ENCODE measurements at places on chromosomes 7 and 10.

- DNase-seq = no peak
Observed at GRCh38 chr7:142443216-142444010, 185.6 kb upstream of the PRSS58 start.

DNA sequence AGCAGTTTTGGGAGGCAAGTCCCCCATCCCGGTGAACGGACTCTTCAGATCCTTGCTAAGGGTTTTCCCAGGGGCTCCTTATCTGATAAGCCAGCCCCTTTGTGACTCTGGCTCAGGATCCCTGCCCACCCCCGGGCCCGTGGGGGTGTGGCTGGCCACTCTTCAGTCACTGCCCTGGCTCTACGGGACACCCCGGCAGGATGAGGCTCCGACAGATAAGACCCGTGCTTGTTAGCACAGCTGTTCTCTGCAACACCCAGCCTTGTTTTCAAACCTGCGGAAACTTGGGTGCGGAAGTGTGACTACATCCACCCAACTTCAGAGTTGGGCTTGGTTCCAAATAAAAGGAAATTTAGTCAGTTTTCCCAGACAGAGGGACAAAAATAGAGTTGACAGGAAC is 66.7 kb upstream of the PODXL start:
- no peak for DNase-seq

DNA sequence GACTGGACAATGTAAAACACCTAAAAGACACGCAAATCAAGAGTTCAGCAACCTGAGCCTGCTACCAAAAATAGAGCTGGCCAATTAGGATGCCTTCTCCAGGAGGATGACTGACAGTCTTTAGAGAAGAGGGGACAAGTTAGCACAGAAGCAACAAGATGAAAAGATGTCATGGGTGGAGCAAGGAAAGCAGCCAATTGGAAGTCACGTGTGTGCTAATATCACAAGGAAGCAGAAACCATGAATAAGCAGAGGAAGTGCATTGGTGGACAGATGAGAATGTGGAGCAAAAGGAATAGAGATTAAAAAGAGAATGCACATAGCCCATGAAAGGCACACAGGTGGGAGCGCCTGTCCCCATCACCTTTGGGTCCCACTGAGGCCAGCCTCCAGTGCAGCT is 148.1 kb downstream of the SLC25A13 start:
- DNase-seq = no peak

- DNase-seq = no peak
Observed at GRCh38 chr7:30433082-30433481, 45.5 kb downstream of the NOD1 start.

DNA sequence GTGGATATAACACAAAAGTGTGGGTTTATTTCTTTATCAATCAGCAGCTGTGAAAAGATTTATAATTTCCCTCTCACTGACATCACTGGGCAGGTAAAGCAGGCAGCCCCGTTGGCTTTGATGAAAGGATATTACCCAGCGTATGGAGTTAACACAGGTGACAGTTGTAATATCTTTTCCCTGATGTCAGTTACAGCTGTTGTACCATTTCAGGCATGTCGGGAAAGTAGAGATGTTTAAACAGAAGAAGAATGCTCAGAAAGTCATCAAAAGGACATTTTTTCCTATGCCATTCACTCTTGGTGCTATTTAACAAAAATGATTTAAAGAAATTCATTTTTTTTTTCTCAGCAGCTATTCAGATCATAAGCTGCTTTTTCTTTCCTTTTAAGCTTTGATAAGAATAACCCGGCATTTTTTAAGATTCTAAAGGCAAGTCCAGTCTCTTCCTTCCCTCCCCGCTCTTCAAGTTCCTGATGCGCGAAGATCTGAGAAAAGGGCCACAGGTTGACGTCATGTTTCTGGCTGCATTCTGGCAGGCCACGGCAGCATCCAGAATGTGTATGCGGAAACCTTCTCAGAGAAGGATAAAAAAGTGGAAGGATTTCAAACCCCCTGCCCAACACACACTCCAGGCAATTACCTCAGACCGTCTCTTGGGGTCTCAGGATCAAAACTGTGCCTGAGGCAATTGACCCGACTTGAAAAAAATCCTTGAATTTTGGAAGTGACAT is 32.5 kb upstream of the ADAM12 start:
- no peak for DNase-seq

GRCh38 chr10:52319926-52320325 is 5.8 kb downstream of the DKK1 start:
- DNase-seq = no peak

- no peak for DNase-seq
Observed at GRCh38 chr7:124689523-124689922, 76.1 kb downstream of the GPR37 start.

DNA sequence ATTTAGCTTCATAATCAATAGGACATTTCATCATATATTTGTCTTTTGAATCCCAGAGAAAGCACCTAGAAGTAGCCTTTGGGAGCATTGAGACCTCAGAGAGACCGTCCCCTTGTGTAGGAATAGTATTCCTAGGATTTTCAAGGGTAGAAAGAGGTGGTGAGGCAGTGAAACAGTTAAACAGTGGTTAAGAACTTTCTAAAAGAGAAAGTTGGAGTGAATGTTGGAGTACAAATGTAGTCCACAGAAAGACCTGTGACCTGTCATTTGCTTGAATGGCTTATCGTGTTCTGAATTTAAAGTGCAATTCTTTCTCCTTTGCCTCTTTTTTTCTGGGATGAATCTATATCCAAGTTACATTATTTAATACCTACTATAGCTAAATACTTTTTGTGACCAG is 30.0 kb downstream of the GBF1 start:
- no peak for DNase-seq

Data from activated CD8-positive, alpha-beta T cell treated with anti-CD3 and anti-CD28 coated beads for 36 hours (primary cell).